ENCODE measurements at places on chromosomes 5 and 9.

GRCh38 chr9:27519466-27520465, 4.3 kb upstream of the IFNK start:
- DNase-seq = no peak

DNA sequence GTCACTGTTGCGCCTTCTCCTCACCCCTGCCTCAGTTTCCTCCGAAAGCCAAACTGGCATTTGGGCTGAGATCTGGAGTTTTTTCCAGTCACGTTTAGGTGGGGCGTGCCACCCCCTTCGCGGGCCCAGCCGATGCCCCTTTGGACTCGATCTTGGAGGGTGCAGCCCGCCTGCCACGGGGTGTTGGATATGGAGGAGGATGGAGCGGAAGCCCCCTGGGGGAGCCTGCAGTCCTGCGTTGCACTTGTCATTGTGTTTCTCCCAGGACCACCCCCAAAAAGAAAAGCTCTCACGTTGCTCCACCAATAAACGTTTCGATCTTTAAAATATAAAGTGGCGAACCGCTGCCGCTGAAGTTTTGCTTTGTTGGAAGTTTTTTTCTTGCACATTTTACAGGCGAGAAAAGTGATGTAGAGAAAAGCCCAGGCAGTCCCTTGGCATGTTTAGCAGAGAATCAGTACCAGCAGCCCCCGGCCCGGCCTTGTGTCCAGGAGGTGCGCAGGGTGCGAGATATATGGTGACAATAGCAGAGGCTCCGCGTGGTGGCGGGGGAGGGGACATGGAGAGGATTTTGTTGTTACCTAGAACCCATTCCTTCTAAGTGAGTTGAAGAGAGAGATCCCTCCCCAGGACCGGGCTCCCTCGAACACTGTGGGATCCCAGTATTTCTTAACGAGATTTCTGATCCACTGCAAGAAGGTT, 681 bp downstream of the F2R start:
- peak; percentile 71 for DNase-seq

GRCh38 chr5:14415698-14416074, 165.9 kb upstream of the OTULINL start:
- no peak for DNase-seq

DNA sequence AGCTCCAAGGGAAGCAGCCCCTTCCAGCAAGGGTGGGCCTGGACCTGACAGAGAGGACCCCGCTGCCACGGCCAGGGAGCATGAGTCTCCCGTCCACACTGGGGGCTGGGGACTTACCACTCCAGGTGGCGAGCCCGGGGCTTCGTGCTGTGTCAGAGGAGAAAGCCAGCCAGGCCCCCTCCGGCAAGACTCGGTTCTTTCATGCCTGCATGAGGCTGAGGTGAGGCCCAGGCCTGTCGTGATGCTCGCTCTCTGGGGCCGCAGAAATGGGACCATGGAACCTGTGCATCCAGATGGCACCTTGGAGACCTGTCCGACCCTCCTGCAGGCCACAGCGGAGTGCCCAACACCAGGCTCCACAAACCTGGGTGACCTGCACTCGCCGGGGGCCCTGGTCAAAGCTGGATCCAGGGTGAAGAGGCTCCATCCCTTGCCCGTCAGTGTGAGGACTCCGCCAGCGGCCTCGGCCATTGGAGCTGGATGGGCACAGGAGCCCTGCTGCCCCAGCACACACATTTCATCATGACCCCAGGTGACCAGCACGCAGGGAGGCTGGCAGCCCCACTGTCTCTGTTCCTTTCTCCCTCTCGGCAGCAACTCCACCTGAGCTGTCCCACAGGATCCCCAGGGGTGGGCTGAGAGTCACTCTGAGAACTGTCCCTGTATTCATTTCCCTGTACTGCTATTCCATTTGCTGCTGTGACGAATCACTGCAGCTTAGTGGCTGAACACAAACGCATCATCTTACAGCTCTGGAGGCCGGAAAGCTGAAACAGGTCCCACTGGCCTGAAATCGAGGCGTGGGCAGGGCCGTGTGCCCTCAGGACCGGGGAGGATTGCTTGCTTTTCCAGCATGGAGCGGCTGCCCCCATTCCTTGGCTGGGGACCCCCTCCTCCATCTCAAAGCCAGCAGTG, 24.4 kb downstream of the SLC6A18 start:
- no peak for DNase-seq

DNA sequence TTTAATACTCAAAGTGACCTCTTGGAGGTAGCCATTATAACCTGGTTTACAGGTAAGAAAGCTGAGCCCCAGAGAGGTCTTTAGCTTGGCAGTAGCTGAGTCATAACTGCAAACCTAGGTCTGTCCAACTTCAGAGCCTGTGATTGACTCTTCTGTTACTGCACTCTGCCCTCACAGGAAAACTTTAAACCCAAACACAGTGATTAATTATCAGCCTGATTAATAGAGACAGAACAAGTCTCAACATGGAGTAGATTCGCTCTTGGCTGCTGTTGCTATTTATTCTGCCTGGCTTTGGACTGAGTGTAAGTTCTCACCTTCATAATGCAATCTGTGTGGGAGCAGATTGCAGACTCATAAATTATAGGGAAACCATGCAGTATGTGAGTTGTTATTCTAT, 27.4 kb upstream of the TXN start:
- DNase-seq = no peak

GRCh38 chr9:127181315-127181580, 58.8 kb upstream of the ANGPTL2 start:
- peak; percentile 6 for DNase-seq

DNA sequence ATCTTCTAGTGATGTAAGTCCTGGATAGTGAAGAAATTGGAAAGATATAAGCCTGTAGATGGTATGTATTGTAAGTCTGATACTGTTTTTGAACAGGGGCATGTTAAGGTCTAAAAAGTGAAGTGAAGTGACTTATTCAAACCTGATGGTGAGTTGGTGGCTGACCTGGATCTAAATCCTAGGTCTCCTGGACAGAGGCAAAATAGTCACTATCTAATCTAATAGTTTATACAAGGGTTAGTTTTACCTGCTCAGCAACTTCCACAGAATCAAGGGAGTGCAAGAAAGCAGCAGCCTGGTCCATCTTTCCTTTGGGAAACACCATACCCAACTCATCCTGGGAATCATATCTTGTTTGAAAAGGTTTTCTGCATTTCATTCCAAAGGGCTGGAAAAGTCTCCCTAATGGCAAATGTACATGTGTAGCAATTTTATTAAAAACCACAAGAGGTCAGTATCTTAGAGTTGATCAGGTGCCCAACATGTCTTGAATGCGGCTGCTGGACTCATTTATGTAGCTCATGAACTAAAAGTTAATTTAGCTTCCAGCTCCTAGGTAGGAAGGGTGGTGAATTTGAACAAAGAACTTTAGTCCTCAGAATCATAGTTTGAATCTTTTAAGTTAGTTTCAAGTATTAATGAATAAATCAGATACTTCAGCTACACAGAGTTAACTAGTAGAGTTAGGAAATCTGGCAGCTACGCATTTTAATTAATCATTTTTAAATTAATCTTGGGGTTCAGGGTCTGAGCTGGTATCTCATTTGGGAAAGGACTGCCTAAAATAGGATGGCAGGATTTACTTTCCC, 26.0 kb downstream of the SKP2 start:
- DNase-seq = peak; percentile 16

GRCh38 chr9:1373445-1373844, 323.3 kb downstream of the DMRT2 start:
- no peak for DNase-seq

DNA sequence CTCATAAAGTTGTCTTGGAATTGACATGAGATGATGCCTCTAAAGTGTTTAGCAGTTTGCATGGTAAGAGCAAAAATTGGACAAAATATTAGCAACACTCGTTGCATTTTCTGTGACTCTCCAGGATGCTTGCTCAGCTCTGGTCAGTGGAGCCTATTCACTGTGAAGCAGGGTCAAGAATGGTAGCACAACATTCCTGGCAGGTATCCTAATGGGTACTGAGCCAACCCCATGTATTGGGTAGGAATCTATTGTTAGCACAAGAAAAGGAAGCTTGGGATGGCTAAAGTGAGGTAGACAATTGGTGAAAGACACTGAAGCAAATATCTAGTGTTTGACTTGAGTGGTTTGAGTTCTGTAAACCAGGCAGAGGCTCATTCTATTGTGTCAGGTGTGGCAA, 10.4 kb upstream of the ACTBL2 start:
- no peak for DNase-seq

GRCh38 chr5:9713356-9713755, 83.2 kb upstream of the TAS2R1 start:
- DNase-seq = no peak

- DNase-seq = no peak
Measured at GRCh38 chr9:96318921-96319565, 17.1 kb upstream of the HSD17B3 start.

DNA sequence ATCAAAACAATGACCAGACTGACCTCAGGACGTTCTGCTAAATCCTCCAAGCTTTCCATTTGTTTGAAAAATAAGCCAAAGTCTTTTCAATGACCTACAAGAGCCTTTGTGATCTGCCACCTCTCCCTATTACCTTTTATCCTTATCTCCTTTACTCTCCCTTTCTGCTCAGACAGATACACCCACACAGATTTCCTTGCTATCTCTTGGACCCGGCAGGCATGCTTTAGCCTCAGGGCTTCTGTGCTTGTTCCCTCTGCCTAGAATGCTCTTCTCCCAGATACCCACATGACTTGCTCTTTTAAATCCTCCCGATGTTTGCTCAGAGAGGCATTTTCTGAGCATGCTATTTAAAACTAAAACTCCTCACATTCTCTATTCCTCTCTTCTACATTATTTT, 8.9 kb upstream of the ELOVL7 start:
- no peak for DNase-seq

DNA sequence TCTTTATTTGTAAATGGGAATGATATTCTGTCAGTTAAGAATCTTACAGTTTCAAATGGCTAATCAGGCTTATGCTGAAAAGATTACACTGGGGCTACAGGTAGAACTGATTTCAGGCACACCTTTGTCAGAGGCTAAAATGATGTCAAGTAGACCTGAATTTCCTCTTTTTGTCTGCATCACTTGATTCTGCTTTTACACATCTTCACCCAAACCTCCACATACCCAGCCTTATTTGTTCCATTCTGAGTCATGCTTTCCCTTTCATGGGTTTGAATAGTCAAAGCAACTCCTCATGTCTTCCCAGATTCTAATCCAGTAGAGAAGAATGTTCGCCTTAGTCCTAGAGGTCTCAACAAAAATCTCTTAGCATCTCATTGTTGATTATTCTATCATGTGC, 156.4 kb downstream of the CWC27 start:
- DNase-seq = no peak

DNA sequence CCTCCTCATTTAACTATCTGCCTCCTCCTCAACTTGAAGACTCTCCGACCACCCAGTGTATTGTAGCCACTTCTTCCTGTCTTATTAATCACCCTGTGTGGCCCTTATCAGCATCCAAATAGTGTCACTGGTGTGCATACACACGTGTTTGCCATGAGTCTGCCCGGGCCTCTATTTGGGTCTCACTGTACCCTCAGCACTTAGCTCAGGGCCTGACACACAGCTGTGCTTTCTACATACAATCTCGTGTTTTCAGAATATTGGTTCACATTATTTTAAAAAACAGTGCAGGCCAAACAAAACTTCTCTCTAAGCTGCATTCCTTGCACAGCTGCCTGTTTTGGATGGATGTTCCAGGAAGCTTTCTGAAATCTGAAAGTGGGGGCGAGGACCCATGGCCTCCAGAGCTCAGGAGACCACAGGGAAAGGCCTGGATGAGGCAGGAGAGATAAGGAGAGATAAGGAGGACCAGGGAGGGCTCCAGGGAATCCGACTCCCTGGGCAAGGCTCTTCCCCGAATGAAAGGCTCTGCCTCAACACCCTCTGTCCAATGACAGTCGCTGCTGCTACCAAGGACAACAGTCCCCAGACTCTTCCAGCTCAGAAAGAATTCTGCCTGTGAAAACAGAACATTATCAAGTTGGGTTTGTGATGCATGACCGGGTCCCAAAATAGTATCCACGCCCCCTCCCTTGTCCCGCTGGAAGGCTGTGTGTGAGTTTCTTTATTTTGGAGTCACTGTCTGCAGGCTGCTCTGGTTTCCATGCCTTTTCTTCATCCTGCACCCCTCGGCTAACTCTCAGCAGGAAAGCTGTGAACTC, 255.6 kb downstream of the NSG2 start:
- no peak for DNase-seq

GRCh38 chr9:125746774-125747052, 460 bp upstream of the PBX3 start:
- no peak for DNase-seq

- DNase-seq = no peak
Measured at GRCh38 chr9:122200960-122201595, 27.7 kb downstream of the LHX6 start.

DNA sequence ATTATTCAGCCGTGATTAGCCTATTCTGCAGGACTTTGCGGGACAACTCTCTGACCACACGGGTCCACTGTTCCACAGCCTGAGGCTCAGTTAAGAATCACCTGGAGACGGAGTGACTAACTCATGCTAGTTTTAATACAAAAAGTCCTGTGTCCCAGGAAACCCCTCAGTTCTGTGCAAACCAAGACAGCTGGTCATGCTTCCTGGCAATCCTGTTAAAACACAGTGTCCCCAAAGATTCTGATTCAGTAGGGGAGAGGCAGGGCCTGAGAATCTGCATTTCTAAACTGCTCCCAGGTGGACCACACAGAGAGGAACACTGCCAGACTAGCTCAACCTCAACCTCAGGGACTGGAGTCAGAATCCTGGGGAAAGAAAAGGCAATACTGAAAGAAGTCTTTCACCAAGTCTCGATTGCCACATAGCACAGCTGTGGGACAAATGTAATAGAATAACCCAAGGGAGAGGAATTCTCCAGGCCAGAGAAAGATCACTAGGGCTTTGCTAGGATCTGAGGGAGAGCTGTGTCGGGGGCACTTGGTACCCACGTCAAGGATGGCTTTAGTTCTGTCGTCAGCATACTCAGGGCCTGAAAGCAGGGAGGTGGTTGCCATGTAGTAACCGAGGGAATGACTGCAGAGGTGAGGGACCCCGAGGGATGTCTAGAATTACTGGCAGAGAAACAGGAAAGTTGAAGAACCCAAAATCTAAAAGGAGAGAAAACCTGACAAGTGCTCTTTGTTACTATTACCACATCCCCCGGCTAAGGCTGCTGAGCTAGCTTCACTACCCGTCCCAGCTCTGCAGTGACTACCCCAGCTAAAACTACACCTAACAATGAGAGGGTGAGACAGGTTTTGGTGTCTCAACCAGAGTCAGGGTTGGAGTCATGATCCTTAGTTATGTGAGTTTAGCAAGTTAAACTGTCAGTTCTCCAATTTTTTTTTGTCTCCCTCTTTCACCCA, 8.6 kb downstream of the SUSD1 start:
- DNase-seq = peak; percentile 30

DNA sequence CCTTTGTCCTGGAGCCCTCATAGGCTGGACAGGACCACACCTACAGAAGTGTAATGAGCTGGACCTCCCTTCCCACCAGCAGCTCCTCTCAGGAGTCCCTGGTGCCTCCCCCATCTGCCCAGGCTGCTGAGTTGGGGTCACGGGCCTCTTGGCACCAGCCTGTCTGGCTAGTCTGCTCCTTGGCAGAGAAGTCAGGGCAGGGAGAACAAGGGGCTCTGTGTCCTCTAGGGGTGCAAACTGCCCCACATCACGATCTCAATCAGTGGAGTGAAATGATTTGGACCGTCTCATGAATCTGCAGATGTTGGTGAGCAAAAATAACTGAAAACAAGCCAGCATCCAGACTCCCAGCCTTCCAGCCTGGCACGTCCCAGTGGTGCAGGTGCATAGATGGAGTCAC, 14.9 kb upstream of the GFPT2 start:
- no peak for DNase-seq
